Right renal cortex interstitium (tissue), 3 donors: ENCODE measurements at places on chromosomes 3 and 15.

GRCh38 chr15:69809421-69809820 is 288.3 kb downstream of the TLE3 start:
- no peak for DNase-seq

GRCh38 chr15:50051811-50052419 is 67.1 kb downstream of the ATP8B4 start:
- peak; percentile 43 for DNase-seq

DNA sequence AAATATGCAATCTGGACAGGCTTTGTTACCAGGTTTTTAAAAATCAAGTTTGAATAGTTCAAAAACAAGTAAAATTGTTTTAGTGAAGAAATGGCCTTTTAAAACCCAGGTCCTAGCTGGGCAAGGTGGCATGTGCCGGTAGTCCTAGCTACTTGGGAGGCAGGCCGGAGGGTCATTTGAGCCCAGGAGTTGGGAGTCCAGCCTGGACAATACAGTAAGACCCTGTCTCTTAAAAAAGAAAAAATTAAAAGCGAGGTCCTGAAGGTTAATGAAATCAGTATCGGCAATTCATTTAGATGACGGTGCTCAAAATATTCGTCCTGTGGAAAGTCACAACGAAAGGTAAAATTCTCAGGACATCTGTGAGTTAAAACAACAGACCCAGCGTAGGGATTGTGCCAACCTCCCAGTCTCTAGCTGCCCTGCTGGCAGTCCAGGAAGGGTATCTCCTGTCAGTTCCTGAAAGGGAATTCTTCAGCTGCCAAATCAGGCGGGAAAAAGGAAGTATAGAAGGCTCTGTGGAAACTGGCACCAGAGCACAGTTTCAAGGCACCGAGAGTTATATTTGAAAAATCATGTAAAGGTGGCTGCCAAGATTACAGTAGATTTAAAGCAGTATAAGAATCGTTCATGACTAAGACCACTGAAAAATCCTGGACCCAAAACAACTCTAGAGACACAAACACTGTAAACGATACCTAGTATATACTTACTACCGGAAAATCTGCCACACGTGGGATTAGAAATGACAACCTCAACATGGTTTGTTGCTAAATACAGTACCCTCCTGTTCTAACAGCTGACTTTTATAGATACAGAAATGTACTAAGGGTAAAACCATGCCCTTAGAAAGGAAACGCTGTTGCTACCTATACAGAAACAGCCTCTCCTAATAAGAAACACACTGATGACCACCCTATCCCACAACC is 1.2 kb upstream of the ABHD17C start:
- no peak for DNase-seq

DNA sequence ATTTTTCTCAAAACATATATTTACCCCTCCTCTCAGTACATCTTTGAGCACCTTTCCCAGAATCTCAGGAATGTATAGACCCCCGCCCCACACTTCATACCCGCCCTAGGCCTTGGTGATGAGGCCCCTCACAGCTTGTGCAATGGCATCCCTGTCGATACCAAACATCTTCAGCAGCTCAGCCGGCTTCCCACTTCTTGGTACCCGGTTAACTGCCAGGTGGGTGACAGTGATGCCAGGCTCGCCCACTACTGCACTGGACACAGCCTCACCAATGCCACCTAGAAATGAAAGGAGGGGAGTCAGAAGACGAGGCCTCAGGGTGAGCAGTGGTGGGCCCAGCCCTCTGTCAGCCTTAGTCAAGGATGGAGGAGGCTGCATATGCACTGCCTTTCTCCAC is 30.2 kb downstream of the TKT start:
- no peak for DNase-seq

DNA sequence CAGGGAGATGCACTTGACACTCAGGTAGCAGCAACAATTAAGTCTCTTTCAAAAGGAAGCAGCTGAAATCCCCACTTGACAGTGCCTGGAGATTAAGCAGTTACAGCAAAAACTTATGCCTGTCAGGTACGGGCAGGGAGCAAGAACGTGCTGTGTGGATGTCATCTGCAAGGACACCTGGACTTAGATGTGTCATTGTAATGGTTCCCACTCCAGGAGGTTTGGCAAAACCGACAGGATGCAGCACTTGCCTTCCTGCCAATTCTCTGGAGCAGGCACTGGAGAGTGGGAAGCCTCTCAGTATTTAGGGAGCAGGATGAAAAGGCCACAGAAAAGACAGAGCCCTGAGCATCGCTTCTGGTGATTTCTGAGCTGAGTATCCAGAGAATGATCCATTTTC is 292.4 kb downstream of the PDCD6IP start:
- no peak for DNase-seq

DNA sequence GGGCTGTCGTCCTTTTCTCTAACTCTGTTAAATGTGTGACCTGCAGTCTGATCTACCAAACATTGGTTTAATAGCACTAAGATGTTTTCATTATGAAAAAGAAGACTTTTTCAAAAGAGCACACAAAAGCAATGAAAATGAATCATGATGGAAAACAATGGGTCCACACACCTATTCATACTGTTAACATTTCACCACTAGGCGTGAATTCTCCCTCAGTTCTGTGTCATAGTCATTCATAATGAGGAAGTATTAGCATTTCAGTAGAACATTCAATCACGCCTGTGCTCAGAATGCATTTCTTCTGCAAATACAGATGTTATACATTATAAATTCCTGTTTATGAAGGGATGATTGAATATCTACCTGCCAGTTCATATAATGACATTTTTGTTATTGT is 35.9 kb downstream of the EIF4E3 start:
- no peak for DNase-seq

GRCh38 chr3:133591271-133591742 is 17.8 kb downstream of the CDV3 start:
- no peak for DNase-seq

DNA sequence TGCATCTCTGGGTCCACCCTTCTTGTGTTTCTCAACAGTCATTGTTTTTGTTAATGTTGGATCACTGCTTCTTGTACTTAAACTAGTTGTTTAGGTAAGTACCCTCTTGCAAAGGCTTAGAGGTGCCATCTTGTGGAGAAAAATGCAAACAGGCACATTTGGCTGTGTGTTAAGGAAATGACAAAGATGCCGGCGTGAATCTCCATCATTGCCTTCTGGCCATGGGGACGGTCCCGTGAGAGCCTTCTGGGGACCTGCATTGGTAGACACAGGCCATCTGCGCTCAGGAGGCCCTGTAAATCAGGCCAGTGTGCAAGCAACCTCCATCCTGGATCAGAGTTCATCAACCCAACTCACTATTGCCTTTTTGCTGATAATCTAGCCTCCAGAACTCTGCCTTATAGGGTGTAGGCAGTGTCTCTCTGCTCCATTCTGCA is 158.6 kb upstream of the NR2E3 start:
- DNase-seq = peak; percentile 32

GRCh38 chr3:52023860-52024764 is 28.4 kb upstream of the RPL29 start:
- no peak for DNase-seq

DNA sequence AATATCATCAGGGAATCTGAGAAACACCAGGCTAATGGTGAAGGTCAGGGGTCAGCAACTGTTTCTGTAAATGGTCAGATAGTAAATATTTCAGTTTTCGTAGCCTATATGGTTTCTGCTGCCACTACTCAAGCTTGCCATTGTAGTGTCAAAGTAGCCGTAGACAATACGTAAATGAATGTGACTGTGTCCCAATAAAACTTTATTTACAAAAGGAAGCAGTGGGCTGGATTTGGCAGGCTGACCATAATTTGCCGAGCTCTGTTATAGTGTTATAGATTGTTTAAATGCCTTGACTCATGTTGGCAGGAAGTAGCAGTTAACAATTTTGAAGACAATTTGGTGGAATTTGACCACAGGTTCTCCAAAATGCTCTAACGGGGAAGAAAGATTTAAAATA is 548.2 kb downstream of the FOXP1 start:
- no peak for DNase-seq

- DNase-seq = no peak
These were observed 98.5 kb upstream of the TSC22D2 start for GRCh38 chr3:150309557-150309956.

- no peak for DNase-seq
These were observed 53.7 kb upstream of the INO80 start for GRCh38 chr15:41169781-41170180.

DNA sequence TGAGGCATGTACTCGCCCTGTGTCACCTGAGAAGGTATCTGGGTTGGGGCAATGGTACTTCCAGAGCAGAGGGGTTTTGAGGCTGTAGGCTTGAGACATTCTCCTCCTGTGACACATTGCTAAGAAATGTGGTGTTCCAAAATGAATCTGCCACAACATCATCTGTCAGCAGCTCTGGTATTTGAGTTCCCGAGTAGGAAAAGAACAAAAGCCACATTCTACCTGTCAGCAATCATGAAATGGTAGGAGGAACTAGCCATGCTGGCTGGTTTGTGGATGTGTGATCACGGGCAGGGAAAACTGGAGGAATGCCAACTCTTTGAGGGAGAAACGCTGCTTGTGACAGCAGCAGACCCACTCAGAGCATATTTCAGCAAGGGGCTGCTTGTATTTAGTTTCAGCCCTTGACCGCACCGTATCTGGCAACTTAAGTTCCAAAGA is 579.4 kb upstream of the TBL1XR1 start:
- DNase-seq = peak; percentile 48

- no peak for DNase-seq
These were observed 343.9 kb downstream of the GRM7 start for GRCh38 chr3:7204848-7205156.

DNA sequence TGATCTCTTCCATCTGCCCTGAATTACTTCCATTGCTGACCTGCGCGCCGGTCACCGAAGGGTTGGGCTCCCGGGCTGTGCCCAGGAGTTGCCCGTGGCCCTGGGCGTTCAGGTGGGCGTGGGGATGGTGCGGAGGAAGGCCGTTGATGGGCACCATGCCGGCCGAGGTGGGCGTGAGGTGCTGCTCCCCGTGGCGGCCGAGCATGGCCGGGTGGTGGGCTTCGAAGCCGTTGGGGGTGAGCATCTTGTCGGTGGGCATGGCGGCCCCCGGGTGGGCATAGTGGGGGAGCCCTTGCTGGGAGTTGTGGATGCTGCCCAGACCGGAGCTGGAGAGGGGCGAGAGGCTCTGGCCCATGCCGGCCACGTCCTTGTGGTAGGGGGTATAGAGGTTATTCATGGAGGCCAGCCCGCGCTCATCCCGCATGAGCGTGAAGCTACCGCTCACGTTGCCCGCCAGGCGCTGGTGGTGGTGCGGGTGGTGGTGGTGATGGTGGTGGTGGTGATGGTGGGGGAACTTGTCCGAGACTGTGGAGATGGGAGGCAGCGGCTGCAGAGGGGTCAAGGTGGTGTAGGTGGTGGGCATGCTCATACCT is 1.0 kb downstream of the ONECUT1 start:
- DNase-seq = no peak

DNA sequence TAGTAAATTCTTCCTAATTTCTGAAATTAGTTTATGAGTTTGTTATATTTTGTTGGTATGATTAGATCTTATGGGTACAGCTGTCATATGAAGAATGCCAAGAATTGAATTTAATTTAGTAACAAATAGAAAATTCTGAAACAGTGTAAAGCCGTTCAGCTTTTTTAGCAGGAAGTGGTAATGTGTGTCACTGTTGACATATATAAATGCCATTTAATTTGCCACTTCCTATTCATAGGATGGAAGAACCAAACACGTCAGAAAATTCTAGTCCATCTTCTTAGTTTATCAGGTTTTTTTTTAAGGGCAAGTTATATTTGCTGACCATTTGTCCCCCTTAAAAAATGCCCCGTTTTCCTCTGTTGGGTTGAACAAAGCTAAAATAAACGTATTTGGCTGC is 43.0 kb downstream of the RAB8B start:
- no peak for DNase-seq

DNA sequence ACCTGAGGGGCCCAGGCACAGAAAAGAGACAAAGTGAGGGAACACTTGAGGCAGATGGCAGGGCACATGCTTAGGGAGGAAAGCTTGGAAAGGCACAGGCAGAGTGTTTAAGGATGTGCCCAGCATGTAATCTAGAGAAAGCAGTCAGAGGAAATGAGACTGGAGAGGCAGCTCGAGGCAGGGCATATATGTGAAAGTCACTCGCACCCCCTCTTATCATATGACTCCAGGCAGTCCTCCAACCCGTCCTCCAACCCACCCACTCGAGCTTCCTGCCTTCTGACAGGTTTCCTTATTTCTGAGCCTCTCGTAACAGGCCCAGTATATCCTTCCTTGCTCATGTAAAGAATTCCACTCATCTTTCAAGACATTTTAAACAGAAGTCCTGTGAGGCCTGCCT is 294.0 kb downstream of the SOX2 start:
- DNase-seq = no peak

- peak; percentile 45 for DNase-seq
These were observed 75.7 kb downstream of the FAM43A start for GRCh38 chr3:194761384-194761783.

GRCh38 chr3:39143051-39143885 is 10.1 kb downstream of the CSRNP1 start:
- DNase-seq = no peak

GRCh38 chr15:31456354-31457060 is 129.9 kb downstream of the KLF13 start:
- no peak for DNase-seq

DNA sequence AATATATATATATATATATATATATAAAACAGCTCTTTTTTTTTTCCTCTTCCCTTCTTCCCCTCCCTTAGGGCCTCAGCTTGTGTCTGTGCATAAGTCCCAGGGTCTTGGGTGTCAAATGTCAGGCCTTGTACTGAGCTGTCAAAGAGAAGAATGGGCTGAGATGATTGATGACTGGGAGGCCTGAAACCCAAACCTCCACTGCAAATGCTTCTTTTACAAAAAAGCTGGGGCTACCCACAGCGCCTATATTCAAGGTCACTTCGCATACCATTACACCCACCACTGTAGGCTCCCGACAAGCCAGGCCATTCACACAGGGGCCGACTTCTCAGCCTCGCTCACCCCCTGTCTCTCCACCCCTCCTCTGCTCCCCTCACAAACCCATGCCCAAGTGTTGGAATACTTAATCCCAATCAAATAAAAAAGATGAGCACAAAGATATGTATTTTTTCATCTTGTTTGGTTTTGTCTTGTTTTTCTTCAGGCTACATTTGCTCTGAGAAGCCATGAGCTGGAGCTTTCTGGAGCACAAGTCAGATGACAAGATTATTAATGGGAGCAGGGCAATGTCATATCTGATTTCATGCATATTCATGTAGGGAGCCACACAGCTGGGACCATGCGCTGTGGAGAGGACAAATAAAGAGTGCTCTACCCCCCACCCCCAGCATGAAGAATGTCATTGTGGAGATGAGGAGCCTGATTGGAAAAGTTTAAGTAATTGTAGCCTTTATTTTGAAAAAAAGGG is 614.4 kb upstream of the NR2F2 start:
- DNase-seq = peak; percentile 70

GRCh38 chr3:11379238-11379823 is 107.1 kb downstream of the ATG7 start:
- DNase-seq = no peak

DNA sequence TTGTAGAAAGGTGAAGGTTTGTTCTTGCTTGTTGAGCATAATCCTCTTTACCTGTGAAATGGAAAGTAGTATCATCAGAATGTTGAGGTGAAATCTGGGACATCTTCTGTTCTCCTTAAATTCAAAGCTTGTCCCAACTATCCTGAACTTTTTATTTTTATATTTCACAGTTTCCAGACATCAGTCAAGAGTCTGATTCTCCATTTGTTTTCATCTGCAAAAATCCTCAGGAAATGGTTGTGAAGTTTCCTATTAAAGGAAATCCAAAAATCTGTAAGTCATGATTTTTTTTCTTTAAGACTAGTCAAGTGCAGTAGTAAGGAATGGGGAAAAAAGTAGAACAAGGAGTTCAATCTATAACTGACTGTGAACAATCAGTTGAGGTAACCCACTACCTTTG is 15.5 kb upstream of the ZNF609 start:
- DNase-seq = no peak
